ENCODE measurements at places on chromosomes 3 and 15.

DNA sequence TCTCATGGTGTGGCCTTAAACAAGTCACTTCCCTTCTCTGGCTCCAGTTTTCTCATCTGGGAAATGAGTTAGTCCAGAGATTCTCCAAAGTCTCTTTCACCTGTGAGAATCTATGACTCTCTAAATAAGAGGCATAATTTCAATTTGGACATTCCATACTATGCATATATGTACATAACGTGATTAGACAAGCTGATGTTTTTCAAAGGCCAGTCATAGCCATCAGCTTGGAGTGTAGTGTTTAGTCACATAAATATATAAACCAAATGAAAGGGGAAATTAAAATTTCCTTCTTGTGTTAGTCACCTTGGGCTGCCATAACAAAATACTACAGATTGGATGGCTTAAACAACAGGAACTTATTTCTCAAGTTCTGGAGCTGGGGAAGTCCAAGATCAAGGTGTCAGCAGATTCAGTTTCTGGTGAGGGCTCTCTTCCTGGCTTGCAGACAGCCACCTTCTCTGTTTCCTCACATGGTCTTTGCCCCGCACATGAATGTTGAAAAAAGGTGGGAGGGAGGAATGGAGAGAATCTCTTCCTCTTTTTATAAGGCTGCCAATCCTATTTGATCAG, 19.4 kb downstream of the TMEM41A start:
- DNase-seq, result no peak

GRCh38 chr3:13378155-13378554, 42.0 kb downstream of the NUP210 start:
- no peak for DNase-seq

DNA sequence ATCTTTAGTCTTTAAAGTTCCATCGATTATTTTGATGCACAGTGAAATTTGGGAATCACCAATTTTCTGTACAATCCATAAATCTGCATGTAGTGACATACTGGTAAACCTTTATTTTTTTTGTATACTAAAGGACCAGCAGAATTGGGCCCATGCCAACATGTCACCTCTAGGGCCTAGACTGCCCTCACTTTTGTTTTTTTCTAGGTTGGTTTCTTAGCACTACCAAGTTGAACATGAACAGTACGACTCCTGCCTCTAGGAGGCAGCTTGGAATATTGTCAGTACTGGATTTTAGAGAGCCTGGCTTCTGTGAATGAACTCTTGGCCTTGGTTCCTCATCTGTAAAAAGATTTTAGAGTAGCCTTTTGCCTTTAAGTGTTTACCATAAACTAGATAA, 32.3 kb downstream of the NKIRAS1 start:
- no peak for DNase-seq

GRCh38 chr3:190303884-190304283, 18.4 kb downstream of the CLDN1 start:
- DNase-seq, result no peak

DNA sequence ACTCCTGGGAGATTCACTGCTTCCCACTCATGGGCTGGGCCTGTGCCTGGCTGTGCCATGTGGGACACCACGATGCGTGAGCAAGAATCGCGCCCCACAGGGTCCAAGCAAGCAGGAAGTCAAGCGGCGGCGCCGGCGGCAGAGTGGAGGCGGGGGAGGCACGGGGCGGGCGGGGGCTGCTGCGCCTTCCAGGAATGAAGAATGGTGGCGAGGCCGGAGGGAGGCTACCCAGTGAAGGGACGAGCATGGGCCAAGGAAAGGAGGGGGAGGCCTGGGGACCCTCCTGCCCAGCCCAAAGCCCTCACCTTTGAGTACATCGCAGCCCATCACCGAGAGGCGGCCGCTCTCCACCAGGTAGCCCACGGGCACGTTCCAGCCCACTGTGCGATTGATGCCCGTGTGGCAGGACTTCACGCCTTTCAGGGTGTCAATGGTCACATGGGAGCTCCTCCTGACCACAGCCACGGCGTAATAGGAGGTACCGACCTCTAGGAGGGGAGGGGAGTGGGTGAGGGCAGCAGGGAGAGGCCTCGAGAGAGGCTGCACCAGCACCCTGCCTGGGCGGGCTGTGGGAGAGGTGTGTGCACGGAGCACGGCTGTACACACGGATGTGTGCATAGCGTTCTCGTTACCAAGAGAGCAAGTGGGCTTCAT, 5.5 kb downstream of the MELTF start:
- no peak for DNase-seq

DNA sequence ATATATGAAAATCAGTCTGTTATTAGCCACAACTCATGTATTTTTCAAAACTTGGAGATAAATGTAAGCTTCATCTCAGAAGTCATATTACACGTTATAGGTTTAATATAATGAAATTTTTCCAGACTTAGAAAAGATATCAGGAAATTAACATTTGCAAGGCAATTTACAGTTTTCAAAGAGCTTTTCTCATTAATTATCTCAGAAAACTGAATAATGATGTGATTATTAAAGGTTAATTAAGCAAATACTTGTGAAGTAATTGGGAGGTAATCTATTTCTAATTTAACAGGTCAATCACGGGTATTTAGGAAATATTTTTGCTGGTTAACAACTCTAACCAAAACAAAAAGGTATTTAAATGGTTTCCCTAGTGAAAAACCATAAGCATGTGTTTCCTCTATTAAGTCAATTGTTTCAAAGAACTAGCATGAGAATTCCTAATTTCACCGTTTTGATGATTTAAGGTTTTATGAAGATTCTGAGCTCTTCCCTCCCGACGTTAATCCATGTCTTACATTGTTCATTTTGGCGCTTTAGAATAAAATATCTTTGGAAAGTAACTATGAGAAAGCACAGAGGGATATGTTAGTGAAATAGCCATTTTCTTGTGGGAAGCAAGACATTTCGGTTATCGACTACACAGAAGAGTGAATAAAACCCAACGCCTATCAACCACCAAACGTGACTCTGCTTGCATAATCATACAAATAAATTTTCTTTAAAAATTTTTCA, 1.5 kb upstream of the NEO1 start:
- DNase-seq, result no peak

- DNase-seq, result no peak
Measured at GRCh38 chr3:10798600-10799367, 17.2 kb upstream of the SLC6A11 start.

DNA sequence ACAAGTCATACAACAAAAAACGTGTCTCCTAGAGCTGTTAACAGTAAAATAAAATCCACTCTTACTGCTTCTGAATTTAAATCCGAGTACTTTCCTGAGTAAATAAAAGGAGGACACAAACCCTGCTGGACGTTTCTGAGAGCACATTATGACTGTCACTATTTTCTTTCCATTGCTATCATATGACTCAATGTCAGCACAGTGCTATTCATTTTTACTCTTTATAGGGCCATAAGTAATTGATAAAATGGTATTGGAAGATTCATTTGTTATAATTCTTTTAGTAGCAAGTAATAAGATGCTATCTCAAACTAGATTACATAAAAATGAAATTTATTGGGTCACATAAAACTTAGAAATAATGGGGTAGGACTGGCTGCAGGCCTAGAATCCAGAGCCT, 68.6 kb downstream of the ALCAM start:
- DNase-seq, result no peak

DNA sequence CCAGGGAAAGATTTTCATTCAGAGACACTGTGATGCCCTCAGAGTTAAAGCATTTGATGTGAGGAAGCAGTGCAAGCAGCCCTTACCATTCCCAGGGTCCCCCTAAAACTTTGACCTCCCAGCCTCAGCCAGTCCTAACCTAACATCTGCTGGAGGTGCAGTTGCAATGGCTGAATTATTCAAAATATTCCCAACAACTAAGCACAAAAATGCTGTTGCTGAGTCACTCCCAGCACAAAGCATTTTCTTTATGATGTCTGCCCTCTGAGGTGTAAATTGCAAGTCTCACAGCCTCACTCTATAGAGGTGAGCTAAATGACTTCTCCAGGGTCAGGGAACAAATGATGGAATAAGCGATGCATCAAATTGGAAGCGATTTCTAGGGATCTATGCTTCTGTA, 6.4 kb upstream of the REC114 start:
- DNase-seq, result no peak

DNA sequence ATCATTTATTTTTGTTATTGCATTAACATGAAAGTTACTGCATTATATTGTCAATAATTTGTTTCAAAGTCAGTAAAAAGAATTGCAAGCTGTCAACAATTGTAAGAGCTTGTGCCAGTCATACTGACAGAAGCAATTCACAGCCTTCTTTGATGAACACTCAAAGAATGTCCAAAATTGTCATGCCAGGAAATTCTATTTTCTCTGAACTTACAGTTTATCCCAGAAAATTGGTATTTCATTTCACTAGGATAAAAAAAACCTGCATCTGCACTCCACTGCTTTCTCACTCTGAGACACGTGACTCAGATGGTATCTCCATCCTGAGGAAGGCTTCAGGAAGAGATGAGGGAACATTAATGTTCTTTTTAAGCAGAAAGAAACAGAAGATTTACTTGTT, 332.6 kb upstream of the CCDC54 start:
- DNase-seq, result no peak

- no peak for DNase-seq
Measured at GRCh38 chr15:94844538-94845389, 613.4 kb downstream of the MCTP2 start.

GRCh38 chr15:65927545-65927944, 58.3 kb downstream of the RAB11A start:
- DNase-seq, result no peak

- DNase-seq, result no peak
Measured at GRCh38 chr15:68729789-68730411, 90.8 kb downstream of the ANP32A start.

All from AML-193 (cell line).